ENCODE measurements at places on chromosomes 3 and 15. TPM values are rescaled to one million over a fixed set of nuclear protein-coding genes. Genes with fewer than 3 reads are reported as not detected.

DNA sequence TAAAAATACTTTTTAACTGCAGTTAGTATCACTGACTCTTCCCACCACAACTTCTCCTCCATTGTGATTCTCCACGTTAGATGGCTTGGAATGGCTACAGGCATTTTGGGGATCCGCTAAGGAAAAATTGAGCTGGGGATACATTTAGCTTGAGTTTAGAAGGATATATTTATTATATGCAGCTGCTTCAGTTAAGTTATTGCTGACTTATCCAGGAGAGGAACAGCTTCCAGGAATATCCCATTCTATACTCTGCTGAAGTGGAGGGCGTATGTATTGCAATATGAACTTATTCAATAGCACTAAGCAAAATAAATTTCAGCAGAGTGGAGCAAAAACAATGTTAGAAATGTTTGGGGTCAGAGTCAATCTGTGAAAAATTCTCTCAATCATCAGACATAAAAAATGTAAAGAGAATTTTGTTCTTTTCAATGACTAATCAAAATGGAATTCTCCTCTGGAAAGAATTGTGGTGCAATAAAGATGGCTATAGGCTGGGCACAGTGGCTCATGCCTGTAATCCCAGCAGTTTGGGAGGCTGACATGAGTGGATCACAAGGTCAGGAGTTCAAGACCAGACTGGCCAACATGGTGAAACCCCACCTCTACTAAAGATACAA, 84.7 kb downstream of the NCEH1 start:
- H3K4me1 ChIP-seq, result peaks cover 10% of the 10 kb centered on the region
- no peak for DNase-seq
- no peak overlapping the region for H3K27ac ChIP-seq
- H3K36me3 ChIP-seq, result no peaks in the 10 kb centered on the region
- no peaks in the 10 kb centered on the region for H3K27me3 ChIP-seq

DNA sequence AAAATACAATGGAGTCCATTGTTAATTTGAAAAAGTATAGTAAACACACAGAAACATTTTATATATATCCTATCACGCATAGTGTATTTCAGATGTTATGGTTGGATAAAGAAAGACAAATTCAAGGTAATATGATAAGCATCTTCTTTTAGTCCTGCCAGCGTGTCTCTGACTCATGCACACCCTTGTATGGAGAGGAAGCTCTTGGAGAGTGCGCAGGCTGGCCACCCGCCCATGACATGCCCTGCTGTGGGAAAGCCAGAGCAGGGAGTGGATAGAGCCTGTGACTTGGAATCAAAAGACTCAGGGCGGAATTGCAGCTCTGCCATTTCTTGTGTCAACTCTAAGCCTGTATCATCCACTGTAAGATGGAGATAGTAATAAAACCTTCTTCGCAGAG, 23.0 kb upstream of the COPG1 start:
- DNase-seq, result no peak
- H3K27me3 ChIP-seq, result no peaks in the 10 kb centered on the region
- no peak overlapping the region for H3K27ac ChIP-seq
- H3K36me3 ChIP-seq, result no peaks in the 10 kb centered on the region
- H3K4me3 ChIP-seq, result no peak overlapping the region

DNA sequence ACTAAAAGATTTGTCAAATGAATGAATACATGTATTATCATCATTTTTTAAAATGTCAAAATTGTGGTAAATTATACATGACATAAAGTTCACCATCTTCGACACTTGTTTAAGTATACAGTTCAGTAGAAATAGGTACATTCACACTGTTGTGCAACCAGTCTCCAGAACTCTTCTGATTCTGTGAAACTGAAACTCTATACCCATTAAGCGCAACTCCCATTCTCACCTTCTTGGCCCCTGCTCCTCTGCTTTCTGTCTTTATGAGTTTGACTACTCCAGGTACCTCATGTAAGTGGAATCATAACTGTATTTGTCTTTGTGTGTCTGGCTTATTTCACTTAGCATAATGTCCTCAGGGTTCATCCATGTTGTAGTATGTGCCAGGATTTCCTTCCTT, 50.1 kb upstream of the KBTBD8 start:
- H3K4me3 ChIP-seq, result no peak overlapping the region
- H3K27me3 ChIP-seq, result peaks cover 6% of the 10 kb centered on the region
- H3K4me1 ChIP-seq, result no peaks in the 10 kb centered on the region
- no peak overlapping the region for H3K27ac ChIP-seq
- DNase-seq, result no peak

DNA sequence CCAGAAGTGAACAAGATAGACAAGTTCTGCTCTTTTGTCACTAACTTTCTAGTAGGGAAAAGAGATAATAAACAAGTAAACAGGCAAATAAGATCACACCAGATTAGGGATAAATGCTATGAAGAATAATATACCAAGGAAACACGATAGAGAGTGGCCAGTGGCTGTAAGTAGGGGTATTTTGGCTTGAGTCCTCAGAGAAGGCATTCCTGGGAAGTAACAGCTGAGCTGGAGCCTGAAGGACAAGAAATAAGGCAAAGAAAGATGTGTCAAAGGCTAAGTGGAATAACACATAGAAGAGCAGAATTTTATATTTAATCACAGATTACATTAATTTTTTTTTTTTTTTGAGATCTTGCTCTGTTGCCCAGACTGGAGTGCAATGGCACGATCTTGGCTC, 366.2 kb downstream of the ZIC1 start:
- H3K4me1 ChIP-seq, result no peaks in the 10 kb centered on the region
- no peak overlapping the region for H3K27ac ChIP-seq
- no peaks in the 10 kb centered on the region for H3K27me3 ChIP-seq
- DNase-seq, result no peak

- no peaks in the 10 kb centered on the region for H3K36me3 ChIP-seq
- DNase-seq, result no peak
- peaks cover 13% of the 10 kb centered on the region for H3K27me3 ChIP-seq
- H3K4me3 ChIP-seq, result no peak overlapping the region
Observed at GRCh38 chr3:110731148-110731547, 340.5 kb upstream of the NECTIN3 start.

DNA sequence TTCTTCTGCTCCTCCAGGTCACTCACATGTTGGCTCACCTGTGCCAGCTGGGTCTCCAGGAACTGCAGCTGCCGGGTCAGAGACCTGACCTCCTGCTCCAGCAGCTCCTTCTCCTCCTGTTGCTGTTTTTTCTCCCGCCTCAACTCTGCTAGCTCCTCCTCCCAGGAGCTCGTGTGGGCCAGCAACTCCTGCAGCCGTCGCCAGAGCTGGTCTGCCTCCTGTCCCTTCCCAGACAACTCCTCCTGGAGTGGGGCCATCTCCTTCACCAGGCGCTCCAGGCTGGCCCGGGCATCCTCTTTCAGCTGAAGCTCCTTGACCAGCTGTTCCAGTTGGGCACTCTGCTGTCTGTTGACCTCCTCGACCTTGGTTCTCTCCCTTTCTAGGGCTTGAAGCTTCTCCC, 24.5 kb downstream of the CXCR6 start:
- no peak overlapping the region for H3K4me3 ChIP-seq
- H3K27me3 ChIP-seq, result no peaks in the 10 kb centered on the region
- H3K27ac ChIP-seq, result no peak overlapping the region

GRCh38 chr15:48546296-48546695, 99.2 kb downstream of the FBN1 start:
- DNase-seq, result no peak
- H3K36me3 ChIP-seq, result no peaks in the 10 kb centered on the region
- H3K27me3 ChIP-seq, result no peaks in the 10 kb centered on the region
- H3K4me3 ChIP-seq, result no peak overlapping the region
- H3K27ac ChIP-seq, result no peak overlapping the region

- no peak overlapping the region for H3K4me3 ChIP-seq
- no peaks in the 10 kb centered on the region for H3K27me3 ChIP-seq
- H3K36me3 ChIP-seq, result no peaks in the 10 kb centered on the region
- no peak for DNase-seq
Observed at GRCh38 chr3:156840826-156841689, 14.9 kb downstream of the LEKR1 start.

DNA sequence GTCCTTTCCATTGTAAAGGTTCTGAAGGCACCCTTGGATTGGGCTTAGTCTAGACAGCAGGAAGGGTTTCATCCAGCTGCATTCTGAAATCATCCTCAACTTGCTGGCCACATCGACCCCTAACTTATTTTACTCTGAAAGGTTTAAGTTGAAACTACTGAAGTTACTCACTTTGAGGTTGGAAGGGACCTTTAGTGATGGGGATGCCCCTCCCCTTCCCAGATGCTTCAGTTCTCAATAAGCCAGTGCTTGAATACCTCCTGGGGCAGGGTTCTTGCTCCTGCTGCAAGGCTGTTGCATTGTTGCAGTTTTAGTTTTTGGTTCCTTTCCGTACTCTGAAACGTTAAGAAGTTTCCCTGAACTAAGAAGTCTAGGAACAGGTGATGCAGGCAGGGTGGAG, 26.4 kb downstream of the FGD5 start:
- no peaks in the 10 kb centered on the region for H3K36me3 ChIP-seq
- H3K27ac ChIP-seq, result no peak overlapping the region
- no peaks in the 10 kb centered on the region for H3K27me3 ChIP-seq
- peak; percentile 8 for DNase-seq
- H3K4me1 ChIP-seq, result no peaks in the 10 kb centered on the region
- H3K4me3 ChIP-seq, result no peak overlapping the region

- no peaks in the 10 kb centered on the region for H3K4me1 ChIP-seq
- H3K4me3 ChIP-seq, result no peak overlapping the region
- DNase-seq, result no peak
- H3K27ac ChIP-seq, result no peak overlapping the region
- H3K36me3 ChIP-seq, result no peaks in the 10 kb centered on the region
Observed at GRCh38 chr15:73326157-73326556, 42.6 kb downstream of the HCN4 start.

- H3K27ac ChIP-seq, result no peak within 1 kb of the TSS
- H3K36me3 ChIP-seq, result no peaks in the 10 kb centered on the region
- H3K27me3 ChIP-seq, result peaks cover 11% of the 10 kb centered on the region
Observed at GRCh38 chr3:196968233-196969133, at the start of gene PIGZ. Gene PIGZ (minus strand): TSS chr3:196968833. CDS start chr3:196952031, 16,802 bp downstream.

- no peak for DNase-seq
- H3K4me1 ChIP-seq, result no peaks in the 10 kb centered on the region
- H3K27ac ChIP-seq, result no peak overlapping the region
- H3K4me3 ChIP-seq, result no peak overlapping the region
- no peaks in the 10 kb centered on the region for H3K36me3 ChIP-seq
Observed at GRCh38 chr15:46714950-46715349, 1002.4 kb upstream of the SEMA6D start.

DNA sequence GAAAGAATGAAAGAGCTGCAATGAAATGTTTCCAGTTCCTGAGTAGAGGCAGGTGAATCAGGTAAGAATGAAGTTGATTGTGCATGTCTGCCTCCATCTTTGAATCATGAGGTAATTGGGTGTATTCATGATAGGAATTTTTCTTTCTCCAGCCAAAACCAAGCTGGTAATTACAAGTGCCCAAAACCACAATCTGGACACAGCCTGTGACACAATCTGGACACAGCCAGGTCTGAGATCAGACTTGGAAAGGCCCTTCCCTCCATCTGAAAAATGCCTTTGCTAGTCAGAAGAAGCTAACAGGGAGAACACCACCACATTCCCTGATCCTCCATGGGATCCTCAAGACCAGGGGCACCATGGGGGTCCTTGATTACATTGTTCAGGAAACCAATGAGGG, 338.5 kb upstream of the THBS1 start:
- peaks cover 9% of the 10 kb centered on the region for H3K27me3 ChIP-seq
- H3K4me1 ChIP-seq, result no peaks in the 10 kb centered on the region
- H3K27ac ChIP-seq, result no peak overlapping the region
- H3K4me3 ChIP-seq, result no peak overlapping the region

GRCh38 chr3:18369551-18370185, 55.5 kb downstream of the SATB1 start:
- no peak for DNase-seq
- H3K36me3 ChIP-seq, result peaks cover 89% of the 10 kb centered on the region
- no peak overlapping the region for H3K4me3 ChIP-seq
- H3K27ac ChIP-seq, result peak overlapping the region; percentile 72

- no peaks in the 10 kb centered on the region for H3K4me1 ChIP-seq
- H3K27me3 ChIP-seq, result peaks cover 15% of the 10 kb centered on the region
- no peak overlapping the region for H3K4me3 ChIP-seq
- no peak overlapping the region for H3K27ac ChIP-seq
- no peak for DNase-seq
Observed at GRCh38 chr15:80323285-80323684, 71.3 kb upstream of the CTXND1 start.

DNA sequence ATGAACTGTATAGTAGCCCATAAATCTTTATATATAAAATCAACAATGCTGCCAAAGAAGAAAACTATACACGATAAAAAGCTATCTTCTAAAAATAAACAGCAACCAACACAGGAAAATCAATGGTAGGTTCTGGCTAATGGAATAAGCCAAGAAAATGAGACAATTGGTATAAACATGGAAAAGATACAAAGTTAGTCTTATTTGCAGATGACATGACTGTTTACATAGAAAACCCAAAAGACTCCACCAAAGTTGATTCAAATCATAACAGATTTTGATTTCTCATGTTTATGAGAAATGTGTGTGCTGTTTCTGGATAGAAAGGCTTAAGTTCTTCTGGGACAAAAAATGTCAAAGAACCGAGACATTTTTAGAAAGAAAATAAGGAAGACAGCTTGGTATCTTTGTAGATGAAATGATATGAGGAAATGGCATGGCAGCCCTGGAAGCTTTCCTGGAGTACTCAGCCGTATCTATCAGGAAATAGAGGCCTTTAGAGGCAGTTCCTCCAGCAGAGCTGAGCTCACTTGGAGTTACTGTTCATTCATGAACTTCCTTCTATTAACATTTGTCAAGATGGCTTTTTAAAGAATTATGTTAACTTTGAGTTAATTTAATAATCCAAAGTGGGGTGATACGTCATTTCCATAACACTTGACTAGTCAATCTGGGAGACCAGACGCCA, 36.7 kb upstream of the VILL start:
- H3K27ac ChIP-seq, result no peak overlapping the region
- no peaks in the 10 kb centered on the region for H3K27me3 ChIP-seq
- no peaks in the 10 kb centered on the region for H3K36me3 ChIP-seq

GRCh38 chr15:85485956-85486567, 105.7 kb downstream of the AKAP13 start:
- DNase-seq, result peak; percentile 74
- peaks cover 12% of the 10 kb centered on the region for H3K36me3 ChIP-seq
- peaks cover 73% of the 10 kb centered on the region for H3K4me1 ChIP-seq
- peak overlapping the region; percentile 23 for H3K27ac ChIP-seq
- no peaks in the 10 kb centered on the region for H3K27me3 ChIP-seq

DNA sequence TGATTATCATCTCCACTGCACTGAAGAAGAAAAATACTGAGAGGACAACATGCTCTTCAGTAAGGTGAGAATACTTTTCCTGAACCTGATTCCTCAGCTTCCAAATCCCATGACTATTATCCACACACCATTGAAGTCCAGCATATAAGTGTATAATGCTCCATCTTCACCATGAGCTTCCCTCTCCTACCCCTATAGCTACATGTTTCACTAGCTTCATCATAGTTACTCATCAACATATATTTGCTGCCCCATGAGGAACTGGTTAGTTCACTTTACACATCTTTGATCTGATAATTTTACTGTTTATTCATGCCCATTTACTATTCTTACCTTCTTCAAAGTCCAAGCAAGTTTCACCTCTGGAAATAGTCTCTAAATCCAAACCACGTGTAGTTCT, 908.5 kb upstream of the SEMA6D start:
- no peaks in the 10 kb centered on the region for H3K4me1 ChIP-seq
- no peak for DNase-seq
- no peak overlapping the region for H3K4me3 ChIP-seq
- no peak overlapping the region for H3K27ac ChIP-seq

STARD9 gene
- 4.0 TPM for total RNA-seq

STRIT1 gene
- total RNA-seq, result not detected

GOLGA6B gene
- total RNA-seq, result not detected

PCCB gene
- total RNA-seq, result 45.3 TPM

NEK10 gene
- 0.19 TPM for total RNA-seq

BOC gene
- total RNA-seq, result 0.43 TPM

KLHL40 gene
- not detected for total RNA-seq
